Activated T-cell treated with anti-CD3 and anti-CD28 coated beads, Interleukin-2, amount 50 U/mL, for 24 hours (primary cell): ENCODE measurements at places on chromosomes 4 and X.

- no peak for DNase-seq
These were observed 57.1 kb downstream of the FAM47B start for GRCh38 chrX:34999702-35000101.

DNA sequence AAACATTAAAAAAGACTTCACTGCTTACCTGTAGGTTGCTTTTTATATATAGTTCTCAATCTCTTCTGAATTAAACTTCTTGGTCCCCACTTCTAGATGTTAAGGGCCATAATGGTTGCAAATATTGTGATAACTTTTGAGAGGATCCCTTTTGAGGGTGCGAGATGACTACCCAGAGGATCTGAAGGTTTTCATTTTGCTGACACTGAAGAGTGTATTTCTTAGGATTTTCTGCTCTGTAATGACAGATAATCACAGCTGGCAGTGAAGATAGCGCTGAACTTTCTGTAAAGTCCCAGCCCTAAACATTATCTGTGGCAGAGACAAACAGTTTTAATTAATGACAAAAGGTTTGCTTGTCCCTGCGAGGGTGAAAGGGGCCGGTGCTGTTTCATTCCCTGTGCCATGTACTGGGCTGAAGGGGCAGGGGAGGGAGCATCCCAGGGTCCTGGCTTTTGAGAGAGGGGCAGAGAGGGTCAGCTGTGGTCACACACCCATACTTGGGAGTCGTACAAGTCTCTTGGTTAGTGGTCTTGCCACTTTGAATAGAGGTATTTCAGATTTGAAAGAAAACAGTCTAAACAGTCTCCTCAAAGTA lies 22.2 kb downstream of the CLCN4 start:
- no peak for DNase-seq

- no peak for DNase-seq
These were observed 549.7 kb downstream of the IL1RAPL1 start for GRCh38 chrX:29136904-29137303.

DNA sequence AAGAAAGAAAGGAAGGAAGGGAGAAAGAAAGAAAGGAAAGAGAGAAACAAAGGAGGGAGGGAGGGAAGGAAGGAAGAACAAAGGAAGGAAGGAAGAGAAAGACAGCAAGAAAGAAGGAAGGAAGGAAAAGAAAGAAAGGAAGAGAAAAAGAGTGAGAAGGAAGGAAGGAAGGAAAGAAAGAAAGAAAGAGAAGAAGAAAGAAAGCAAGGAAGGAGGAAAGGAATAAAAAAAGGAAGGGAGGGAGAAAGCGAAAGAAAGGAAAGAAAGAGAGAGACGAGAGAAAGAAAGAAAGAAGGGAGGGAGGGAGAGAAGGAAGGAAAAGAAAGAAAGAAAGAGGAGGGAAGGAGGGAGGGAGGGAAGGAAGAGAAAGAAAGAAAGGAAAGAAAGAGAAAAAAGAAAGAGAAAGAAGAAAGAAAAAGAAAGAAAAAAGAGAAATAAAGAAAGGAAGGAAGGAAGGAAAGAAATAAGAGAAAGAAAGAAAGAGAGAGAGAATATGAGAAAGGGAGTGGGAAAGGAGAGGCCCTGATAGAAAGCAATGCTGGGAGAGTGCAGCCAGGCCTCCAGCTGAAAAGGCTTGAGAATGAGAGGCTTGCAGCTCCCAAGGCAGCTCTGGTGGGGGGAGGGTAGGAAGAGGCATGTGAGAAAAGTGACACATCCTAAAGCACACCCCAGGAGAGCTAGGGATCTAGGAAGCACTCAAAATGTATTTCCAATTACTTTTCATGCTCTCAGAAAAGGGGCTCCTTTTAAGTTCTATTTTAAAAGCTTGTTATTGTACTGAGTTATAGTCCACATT lies 134.0 kb upstream of the ZIC3 start:
- no peak for DNase-seq

DNA sequence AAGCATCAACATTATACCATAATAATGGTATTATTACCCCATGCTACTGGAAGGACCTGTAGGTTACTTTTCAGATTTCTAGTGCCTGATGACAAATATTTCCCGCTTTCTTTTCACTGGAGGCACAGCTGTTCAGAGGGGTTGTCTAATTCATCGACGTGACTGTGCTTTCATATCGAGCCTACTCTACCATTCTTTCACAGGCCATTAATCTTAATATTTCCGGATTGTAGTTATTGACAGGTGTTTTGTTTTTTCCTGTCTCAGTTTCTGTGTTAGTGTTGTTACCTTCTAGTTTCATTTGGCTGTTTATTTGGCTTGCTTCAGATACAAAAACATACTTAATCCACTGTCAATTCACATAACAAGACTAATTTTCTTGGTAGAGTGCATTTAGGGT lies 330.9 kb downstream of the SPOCK3 start:
- no peak for DNase-seq

DNA sequence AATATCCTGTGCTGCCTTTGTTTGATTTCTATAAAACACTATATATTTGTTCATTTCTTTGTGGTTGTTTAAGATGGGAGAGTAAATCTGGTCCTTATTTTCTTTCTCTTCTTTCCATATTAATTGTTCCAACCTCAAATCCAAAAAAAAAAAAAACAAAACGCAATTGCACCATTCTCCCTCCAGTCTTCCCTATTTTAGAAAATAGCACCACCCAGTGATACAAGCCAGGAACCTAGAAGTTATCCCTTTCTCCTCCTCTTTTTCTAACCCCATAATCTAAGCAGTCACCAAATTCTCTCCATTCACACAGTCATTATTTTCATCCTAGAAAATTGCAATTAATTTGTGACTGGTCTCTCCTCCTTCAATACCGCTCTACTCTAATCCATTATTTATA lies 107.8 kb downstream of the GABRA3 start:
- DNase-seq = no peak

DNA sequence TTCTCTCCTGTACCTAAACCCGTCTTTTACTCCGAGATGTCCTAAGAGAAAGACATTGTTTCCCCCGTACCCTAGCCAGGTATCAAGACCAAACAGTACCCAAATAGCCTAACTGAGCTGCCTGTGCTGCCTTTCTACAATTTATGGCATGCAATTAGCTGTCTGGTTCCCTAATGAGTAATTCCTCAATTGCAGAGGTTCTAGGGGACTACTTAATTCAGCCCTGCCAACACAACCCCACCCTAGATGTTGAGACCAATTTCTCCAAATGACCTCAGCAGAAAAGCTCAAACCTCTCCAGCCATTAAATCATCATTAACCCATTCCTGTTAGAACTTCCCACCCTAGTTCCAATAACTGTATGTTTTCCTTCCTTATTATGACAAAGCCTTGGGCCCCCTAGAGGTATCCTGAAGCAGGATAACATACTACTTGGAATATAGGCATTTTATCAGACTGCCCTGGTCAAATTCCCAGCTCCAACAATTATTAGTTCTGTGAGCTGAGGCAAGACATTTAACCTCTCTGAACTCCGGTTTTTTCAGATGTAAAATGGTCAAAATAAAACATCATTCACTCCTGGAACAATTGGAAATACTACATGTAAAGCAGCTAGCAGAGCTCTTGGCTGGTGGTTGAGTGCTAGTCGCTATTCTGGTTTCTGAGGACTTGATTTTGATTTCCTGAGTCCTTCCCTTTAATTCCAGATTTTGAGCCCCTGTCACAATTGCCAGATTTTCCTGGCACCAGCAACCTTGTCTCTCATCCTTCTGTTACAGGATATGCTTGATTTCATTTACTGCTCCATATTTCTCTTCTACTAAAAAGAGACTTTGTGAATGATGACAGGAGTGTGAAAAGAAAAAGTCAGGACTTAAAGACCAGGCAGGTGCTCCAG lies 244.6 kb upstream of the TENM3 start:
- no peak for DNase-seq

DNA sequence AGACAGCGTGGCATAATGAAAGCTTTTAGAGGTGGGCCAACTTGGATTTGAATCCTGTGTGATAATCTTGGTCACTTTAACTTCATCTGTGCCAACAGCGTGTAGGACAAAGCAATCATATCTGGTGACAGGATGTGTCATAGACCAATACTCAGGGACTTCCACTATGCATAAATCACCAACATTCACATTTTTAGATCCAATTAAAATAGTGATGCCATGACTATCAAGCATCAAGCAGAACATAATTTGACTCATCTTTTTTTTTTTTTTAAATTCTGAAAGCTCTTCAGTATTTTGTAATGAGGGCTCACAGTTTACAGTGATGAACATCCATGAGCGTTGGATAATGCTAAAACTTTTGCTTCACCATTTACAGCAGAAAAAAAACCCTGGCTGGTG lies 27.3 kb upstream of the RAPGEF2 start:
- no peak for DNase-seq

GRCh38 chr4:168565130-168565529 lies 68.3 kb downstream of the PALLD start:
- DNase-seq = no peak

- no peak for DNase-seq
These were observed 50.9 kb upstream of the BBS12 start for GRCh38 chr4:122681568-122681967.
